ENCODE measurements at places on chromosomes 2 and 18.

DNA sequence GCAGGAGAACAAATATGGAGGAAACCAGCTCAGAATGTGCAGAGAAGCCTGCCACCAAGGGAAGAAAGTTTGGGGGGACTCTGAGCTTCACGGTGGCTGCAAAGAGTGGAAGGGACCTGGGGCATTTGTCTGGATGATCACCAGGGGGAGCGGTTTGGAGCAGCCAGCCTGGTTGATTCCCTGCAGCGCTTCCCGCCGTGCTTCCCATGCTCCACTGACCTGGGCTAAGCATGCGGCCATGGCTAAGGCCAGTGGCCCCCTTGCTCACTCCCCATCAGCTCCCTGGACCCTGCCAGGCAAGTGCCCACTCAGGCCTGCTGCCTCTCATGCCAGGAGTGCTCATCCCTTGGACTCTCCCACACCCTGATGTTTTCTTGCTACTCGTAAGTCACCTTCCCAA, 27.0 kb downstream of the NTSR2 start:
- no peak for DNase-seq

GRCh38 chr2:216540920-216541319, 42.3 kb downstream of the RPL37A start:
- DNase-seq = no peak

DNA sequence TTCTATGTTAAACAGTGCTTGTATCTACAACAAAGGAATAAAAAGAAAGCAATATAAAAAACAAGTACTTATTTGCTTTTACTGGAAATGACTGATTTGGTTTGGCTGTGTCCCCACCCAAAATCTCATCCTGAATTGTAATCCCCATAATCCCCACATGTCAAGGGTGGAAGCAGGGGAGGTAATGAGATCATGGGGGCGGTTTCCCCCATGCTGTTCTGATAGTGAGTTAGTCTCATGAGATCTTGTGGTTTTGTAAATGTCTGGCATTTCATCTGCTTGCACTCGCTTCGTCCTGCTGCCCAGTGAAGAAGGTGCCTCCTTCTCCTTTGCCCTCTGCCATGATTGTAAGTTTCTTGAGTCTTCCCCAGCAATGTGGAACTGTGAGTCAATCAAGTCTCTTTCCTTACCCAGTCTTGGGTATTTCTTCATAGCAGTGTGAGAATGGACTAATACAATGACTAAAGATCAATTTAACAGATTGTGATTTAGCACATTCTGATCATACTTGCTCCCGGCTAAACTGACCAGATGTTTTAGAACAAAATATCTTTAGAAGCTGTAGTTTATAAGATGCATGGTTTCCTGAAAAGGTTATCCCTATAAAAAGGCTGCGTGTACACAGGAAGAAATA, 19.9 kb downstream of the PTH2R start:
- DNase-seq = no peak

GRCh38 chr2:120463996-120464395, 118.1 kb downstream of the INHBB start:
- DNase-seq = no peak

- DNase-seq = no peak
These were observed 252.4 kb upstream of the COL3A1 start for GRCh38 chr2:188721784-188722183.

GRCh38 chr18:36377626-36378025, 80.1 kb downstream of the FHOD3 start:
- DNase-seq = no peak

DNA sequence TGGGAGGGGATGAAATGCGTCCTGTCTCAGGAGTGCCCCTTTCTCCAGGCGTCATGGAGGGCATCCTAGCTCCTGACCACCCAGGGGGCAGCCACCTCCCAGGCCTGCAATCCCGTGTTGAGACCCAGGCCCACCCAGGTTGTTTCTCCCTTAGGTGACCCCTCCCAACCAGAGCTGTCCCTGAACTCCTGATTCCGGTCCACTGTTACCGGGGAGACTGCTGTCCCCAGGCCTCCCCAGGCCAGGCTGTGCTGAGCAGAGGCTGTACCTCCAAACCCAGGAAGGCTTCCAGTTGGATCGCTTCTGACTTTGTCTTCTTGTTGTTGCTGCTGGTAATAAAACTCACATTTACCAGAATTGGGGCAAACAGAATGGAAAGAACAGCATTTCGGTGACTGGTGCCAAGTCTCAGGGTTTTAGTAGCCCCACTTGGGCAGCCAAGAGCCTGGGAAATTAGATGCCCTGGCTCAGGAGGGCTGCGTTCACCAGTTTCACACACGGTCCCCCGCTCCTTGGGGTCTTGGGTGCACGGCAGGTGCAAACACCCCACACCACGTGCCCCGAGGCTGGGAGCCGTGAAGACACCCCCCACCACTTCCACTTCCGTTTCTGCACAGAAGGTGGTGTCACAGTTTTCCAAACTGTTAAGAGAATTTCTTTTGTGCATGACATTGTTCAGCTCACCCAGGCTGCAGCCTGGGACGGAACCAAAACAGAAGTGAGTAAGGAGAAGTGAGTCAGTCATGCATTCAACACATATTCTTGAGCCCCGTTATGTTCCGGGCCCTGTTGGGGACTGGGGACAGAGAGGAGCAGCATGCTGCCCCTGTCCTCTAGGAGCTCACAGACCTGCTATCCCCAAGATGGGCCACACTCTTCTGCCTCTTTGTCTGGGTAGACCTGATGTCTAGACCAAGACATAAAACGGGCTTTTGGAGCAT, 29.4 kb downstream of the ITM2C start:
- no peak for DNase-seq

- DNase-seq = no peak
These were observed 83.3 kb downstream of the EML4 start for GRCh38 chr2:42252464-42252863.

GRCh38 chr2:109513749-109514588, 99.8 kb downstream of the SEPTIN10 start:
- DNase-seq = no peak

DNA sequence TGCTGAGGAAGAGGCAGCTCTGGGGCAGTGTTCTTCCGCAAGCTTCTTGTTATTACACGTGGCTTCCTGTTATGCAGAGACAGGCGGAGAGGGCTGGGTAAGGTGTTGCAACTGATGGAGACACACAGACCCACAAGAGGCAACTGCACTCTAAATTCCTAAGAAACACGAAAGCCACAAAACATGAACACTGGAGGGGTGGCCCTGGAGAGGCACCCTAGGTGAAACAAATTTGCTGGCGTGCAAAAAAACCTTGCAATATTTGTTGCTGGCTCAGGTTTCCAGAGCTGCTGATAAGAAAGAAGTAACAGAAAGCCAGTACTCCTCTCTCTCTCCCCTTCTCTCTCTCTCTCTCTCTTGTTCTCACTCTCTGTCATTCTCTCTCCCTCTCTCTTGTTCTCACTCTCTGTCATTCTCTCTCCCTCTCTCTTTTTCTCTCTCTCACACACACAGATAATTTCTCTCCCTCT, 31.8 kb downstream of the ARHGAP25 start:
- peak; percentile 63 for DNase-seq

DNA sequence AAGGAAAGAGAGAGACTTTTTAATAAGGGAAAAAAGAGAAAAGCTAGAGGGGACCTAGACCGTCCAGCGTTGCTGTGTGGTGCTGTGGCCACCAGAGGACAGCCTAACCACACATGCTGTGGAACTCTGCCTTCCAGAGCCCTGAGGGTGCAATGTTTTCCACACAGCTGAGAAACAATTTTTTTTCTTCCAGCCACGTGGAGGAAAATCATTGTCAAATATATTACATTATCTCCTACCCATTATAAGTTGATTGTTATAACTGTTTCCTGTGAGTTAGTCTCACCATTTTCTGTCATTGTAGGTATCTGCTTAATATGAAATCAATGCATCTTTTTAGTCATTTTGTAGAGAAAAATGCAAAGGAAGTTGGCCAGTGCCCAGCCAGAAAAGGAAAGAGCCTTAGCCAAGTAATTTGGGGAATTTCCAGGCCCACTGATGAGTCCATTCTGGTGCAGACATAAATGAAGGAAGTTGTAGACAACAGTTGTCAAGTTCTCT, 5.9 kb upstream of the MRPL19 start:
- DNase-seq = peak; percentile 66

DNA sequence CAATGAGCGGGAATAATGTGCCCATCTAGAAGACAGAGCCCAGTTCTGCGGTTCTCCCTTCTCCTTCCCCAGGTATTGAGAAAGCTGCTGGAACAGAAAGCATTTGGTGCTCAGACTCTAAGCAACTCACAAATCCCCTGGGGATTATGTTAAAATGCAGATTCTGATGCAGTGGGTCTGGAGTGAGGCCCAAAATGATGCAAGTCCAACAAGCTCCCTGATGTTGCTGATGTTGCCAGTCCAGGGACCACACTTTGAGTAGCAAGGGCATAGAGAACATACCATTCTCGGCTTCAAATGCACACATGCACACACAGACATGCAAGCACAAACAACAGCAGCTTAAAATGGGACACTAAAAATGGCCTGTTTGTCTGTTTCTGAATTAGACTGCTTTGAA, 274.8 kb upstream of the NCKAP5 start:
- DNase-seq = no peak

- no peak for DNase-seq
These were observed 700.8 kb downstream of the RNF144A start for GRCh38 chr2:7618031-7618430.

DNA sequence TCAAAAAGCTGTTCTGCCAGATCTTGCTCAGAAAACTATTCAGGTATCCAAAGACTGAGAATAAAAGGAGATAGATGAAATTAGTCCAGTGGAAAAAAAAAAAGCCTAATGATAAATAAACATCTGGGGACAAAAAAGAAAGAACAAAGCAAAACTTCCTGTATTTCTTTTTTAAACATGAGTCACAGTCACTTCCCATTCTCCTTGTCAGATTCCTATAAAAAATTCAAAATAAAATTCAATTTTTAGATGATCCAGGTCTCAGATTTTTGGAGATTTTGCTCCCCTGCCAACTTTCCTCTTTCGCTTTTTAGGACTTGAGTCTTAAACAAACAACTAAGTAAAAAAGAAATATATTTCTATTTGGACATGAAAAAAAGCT, 127.4 kb downstream of the MEIS1 start:
- no peak for DNase-seq

DNA sequence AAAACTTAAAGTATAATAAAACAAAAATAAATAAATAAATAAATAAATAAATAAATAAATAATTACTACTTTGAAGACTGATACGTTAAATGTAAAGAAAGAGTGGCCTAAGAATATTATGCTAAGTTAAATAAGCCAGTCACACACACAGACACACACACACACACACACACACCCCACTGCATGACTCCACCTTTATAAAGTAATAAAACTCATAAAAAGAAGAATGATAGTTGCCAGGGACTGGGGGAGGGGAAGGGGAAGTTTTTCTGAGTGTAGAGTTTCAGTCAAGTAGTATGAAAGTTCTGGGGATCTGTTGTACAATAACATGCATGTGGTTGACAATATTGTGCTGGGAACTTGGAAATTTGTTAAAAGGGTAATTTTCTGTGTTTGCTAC, 1237.5 kb upstream of the GYPC start:
- no peak for DNase-seq

DNA sequence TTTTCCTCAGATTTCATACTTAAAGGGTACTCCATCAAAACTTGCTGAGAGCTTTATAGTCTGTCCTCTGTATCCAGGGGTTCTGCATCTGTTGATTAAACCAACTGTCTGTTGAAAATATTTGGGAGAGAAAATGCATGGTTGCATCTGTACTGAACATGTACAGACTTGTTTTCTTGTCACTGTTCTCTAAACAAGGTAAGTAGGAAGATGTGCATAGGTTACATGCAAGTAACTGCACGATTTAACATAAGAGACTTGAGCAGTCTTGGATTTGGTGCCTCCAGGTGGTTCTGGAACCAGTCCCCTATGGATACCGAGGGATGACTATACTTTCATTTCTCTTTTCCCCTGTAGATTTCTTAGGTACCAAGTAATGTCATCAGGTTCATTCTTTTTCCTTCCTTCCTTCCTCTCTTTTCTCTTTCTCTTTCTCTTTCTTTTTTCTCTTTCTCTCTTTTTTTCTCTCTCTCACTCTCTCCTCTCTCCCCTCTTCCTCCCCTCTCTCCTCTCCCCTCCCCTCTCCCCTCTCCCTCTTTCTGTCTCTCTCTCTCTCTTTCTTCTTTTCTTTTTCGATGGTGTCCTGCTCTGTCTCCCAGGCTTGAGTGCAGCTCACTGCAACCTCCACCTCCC, 23.2 kb downstream of the ADNP2 start:
- no peak for DNase-seq

DNA sequence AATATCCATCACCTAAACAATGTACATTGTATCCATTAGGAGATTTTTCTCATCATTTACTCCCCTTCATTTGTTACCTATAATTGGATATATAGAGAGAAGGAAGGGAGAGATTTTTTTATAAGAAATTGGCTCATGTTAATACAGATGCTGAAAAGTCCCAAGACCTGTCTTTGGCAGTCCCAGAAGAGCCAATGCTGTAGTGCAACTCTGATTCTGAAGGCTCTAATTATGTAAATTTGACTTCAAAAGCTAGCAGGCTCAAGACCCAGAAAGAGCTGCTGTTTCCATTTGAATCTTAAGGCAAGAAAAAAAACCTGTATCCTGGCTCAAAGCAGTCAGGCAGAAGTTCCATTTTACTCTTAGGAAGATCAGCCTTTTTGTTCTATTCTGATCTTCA, 1245.5 kb upstream of the FAM98A start:
- no peak for DNase-seq

GRCh38 chr2:110820128-110820527, 87.8 kb downstream of the ACOXL start:
- no peak for DNase-seq

GRCh38 chr18:35348001-35348400, 3.8 kb upstream of the ZNF24 start:
- DNase-seq = no peak

GRCh38 chr2:100046961-100047947, 95.1 kb downstream of the AFF3 start:
- no peak for DNase-seq

DNA sequence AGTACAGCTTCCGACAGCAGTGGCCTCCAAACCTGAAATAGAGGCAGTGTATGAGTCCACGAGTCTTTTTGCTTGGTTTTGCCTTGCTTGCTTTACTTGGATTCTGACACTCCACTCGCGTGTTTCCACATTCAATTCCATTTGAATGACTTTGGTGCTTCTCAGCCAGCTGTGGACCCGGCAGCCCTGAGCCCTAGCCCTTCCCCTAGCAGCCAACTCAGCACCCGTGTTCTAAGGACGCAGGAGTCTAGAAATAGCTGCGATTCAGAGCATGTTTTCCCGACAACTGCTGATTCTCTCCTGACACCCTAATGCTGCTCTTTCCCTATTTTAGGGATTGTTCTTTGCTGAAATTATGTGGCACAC, 20.6 kb downstream of the LRRFIP1 start:
- no peak for DNase-seq

- DNase-seq = peak; percentile 41
These were observed 237.6 kb downstream of the PRKCE start for GRCh38 chr2:45889053-45889452.

All from hematopoietic multipotent progenitor cell treated with erythropoietin and hydrocortisone succinate and interleukin-3 and kit ligand, for 8 days (in vitro differentiated cells).